ENCODE measurements at places on chromosomes 4 and X.
A peak's percentile ranks its signal among the peaks of the same experiment; 100 is the strongest.

DNA sequence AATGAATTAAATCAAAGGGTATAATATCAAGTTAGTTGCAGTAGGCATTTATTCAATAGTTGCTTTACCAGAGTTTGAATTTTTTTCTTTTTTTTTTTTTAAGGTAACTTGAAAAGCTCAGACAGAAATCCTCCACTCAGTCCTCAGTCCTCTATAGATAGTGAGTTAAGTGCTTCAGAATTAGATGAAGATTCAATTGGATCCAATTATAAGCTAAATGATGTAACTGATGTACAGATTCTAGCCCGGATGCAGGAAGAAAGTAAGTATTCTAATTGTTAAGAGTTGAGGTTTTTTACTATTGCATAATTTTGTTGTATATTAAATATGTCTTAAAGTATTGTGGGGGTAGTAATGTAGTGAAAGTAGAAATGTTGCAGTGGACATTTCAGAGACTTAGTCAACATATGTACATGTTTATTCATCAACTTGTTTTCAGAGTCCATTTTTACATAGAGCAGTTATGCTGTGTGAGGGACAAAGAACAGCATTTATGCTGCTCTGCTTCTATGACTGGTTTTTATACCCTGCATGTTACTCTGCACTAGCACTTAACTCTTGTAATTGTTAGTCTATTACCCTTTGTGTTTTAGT lies 38.4 kb downstream of the SLAIN2 start:
- no peak for DNase-seq

- no peak for DNase-seq
These were observed 108.2 kb upstream of the GPR34 start for GRCh38 chrX:41580423-41581064.

GRCh38 chr4:152455311-152455710 lies 80.6 kb downstream of the FBXW7 start:
- DNase-seq, result no peak

- DNase-seq, result no peak
These were observed 67.7 kb downstream of the DCLK2 start for GRCh38 chr4:150145946-150146340.

GRCh38 chr4:31148990-31149389 lies 428.8 kb downstream of the PCDH7 start:
- DNase-seq, result no peak

- DNase-seq, result no peak
These were observed 705 bp downstream of the RPS6KA3 start for GRCh38 chrX:20265726-20266681.

DNA sequence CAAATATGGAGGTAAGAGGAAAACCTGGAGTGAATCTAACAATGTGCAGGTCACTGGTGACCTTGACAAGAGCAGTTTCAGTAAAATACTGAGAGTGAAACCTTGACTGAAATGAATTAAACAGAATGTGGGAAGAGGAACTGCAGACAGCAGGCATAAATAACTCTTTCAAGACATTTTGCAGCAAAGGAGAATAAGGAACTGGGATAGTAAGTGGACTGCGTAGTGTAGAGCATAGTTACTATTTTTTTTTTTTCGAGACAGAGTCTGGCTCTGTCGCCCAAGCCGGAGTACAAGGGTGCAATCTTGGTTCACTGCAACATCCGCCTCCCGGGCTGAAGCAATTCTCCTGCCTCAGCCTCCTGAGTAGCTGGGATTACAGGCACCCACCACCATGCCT lies 24.0 kb downstream of the RBMX start:
- DNase-seq, result no peak

- peak; percentile 39 for DNase-seq
These were observed 550 bp downstream of the CBR4 start for GRCh38 chr4:169009286-169010124.

- DNase-seq, result no peak
These were observed 6.3 kb upstream of the C4orf36 start for GRCh38 chr4:86898562-86898961.

- DNase-seq, result no peak
These were observed 14.6 kb downstream of the HAND2 start for GRCh38 chr4:173515458-173515857.

DNA sequence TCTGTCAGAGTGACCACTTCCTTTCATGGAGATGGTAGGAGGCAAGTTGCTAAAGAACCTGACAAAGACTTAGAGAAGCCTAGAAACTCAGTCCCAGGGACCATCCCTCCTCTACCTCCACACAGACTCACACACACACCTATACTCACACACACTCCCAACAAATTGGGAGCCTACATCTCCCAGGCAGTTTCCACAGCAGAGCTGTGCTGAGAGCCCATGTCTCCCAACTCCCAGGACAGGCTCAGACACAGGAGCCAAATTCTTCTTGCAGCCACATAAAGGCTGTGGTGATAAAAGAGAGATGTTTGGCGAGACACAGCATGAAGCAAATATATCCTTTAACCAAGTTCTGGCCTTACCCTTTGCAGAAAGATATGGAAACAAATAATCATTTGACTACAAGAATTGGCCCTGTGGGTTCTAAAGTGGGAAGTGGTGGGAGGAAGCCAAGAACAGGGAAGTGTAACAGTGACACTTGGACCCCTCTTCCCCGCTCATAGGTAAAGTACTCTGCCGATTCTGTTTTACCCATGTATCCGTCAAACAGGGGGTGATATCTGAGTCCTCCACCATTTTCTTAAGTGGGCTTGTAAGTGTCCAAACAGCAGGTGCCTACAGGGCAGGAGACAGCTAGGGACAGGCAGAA lies 11.0 kb upstream of the IDS start:
- no peak for DNase-seq

DNA sequence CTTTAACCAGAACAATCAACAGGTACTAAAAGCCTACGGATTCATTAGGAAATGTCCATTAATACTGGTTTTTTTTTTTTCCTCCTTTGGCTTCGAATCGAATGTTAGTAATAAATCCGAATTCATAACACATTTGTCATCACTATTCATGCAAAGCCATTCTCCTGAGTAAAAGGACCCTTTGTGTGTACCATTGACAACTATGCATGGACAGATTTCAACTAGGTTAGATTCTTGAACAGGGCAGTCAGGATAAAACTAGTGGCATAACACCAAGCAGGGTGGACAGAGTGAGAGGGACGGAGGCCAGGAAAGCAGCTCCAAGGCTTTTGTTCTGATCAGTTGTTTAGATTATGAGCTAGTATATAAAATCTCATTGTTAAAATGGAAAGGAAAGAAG lies 1722.0 kb upstream of the TENM3 start:
- no peak for DNase-seq

GRCh38 chr4:22491939-22492338 lies 23.9 kb downstream of the ADGRA3 start:
- no peak for DNase-seq
